Renal pelvis (tissue), 12 donors: ENCODE measurements at places on chromosomes 6 and 20.
A peak's percentile ranks its signal among the peaks of the same experiment; 100 is the strongest.

- no peak for DNase-seq
Measured at GRCh38 chr6:27144740-27145079, 102.8 kb upstream of the PRSS16 start.

DNA sequence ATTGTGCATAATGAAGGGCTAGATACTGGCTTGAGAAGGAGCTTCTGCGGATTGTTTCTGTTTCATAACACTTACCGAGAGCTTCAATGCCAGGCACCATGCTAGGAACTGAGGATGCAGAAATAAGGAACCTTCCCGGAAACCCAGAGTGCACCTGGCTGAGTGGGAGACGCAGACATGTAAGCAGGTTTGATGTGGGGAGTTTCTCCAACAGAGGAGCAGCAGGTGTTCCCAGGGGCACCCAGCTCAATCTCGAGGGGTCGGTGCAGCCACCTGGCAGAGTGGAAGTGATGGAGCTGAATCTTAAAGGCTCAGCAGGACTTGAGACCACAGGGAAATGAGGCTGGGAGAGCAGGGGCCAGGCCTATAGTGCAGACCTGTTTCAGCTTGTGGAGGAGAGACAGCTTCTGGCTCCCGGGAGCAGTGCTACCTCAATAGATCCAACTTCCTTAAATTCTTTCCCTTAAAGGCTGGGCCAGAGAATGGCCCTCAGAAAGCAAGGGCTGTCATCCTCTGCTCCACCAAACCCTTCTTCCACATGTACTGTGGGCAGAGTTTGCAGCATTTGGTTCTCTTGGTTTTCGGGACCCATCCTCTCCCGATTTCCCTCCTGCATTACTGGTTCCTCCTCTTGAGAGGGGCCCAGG is 27.8 kb upstream of the SRC start:
- DNase-seq = no peak

- no peak for DNase-seq
Measured at GRCh38 chr6:25017486-25017885, 81.7 kb upstream of the RIPOR2 start.

- peak; percentile 40 for DNase-seq
Measured at GRCh38 chr6:106026748-106027715, 59.1 kb upstream of the PRDM1 start.

DNA sequence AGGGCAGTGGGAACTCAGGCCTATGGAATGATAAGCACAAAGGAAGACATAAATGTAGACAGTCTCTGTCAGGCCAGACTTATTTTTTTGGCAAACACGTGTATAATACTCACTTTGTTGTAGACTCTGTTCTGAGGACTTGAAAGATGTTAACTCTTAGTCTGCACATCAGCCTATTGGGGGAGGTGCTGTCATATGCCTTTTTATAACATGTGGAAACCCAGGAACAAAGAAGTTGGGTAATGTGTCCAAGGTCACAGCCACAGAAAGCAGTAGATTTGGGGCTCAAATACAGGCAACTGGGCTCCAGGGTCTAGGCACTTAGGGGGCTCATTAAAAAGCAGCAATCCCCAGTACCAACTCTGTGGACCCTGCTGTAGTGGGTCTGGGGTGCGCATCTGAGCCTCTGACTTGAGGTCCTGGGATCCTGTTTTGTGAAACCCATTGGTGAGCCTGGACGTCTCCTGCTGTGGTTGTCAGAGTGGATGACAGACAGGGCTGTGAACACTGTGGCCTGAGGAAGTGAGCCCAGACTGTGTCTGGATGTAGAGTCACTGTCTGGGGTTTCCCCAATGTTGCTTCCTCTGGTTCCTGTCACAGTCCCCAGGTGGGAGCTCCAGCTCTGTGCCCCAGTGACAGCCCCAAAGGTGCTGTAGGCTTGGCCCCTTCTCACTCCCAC is 50.0 kb downstream of the CDH26 start:
- DNase-seq = no peak

GRCh38 chr20:47762699-47763268 is 22.5 kb downstream of the SULF2 start:
- DNase-seq = no peak

- no peak for DNase-seq
Measured at GRCh38 chr6:32857156-32857891, 3.3 kb downstream of the PSMB9 start.

DNA sequence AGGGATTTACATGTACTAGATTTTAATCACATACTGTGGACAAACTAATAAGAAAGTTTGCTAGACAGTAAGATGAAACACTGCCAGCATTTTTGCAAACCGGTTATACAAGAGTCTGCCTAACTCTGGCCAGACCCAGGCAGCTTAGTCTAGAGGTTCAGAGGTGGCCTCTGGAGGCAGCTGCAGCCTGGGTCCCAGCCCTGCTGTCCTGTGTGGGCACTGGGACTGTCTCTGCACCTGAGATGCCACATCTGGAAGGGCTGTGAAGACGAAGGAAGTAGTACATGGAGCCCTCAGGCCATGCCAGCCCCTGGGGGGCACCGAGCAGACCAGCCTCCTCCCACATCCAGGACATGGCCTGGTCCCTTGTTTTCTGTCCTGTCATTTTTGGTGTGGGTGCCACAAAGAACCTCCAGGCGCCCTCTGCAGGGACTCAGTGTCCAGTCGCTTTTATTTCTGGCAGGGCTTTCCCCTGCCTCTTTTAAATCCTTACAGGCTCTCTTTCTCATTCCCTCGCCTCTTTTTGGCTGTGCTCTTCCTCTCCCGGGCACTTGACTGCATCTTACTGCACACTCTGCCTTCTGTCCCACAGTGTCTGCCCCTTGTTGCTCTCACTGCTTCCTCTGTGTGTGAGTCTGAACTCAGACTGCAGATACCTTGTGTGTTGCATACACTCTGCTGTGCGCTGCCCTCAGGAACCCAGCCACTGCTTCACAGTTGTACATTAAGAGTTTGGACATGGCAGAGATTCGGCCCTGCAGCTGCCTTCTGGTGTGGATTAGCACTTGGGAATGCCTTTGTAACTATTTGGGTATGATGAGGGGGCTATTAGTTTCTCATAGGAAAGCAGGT is 216.7 kb downstream of the ZDHHC14 start:
- DNase-seq = peak; percentile 42

DNA sequence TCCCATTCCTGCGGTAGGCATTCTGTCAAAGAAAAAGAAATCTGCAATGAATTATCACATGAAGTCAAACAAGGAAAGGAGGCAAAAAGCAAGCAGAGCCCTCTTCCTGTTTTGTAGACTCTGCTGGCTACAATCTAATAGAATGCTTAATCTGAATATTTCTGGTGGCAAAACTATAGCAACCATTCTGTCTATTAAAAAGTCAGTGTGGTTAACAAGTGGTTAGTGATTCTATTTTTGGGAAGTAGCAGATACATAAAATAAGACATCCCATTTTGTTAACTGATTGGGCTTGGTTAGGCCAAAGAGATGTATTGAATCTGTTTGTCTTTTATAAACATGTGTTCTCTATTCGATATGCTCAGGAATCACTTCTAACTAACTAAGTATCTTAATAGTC is 442.3 kb downstream of the CDC5L start:
- DNase-seq = no peak

DNA sequence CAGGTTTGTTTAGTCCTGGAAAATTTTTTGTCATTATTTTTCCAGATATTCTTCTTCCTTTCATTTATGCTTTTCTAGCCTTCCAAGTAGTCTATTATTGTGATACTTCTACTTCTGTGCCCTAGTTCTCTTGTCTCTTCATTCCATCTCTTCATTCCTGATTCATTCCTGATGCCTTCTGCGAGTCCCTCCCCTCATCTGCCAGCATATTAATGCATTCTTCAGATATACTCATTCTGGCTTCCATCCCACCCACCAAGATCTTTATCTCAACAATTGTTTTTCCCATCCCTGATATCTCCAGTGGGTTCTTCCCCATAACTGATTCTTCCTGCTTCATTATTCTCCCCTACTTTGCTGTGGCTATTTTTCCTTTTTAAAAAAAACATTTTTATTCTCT is 35.2 kb downstream of the ALDH5A1 start:
- no peak for DNase-seq

DNA sequence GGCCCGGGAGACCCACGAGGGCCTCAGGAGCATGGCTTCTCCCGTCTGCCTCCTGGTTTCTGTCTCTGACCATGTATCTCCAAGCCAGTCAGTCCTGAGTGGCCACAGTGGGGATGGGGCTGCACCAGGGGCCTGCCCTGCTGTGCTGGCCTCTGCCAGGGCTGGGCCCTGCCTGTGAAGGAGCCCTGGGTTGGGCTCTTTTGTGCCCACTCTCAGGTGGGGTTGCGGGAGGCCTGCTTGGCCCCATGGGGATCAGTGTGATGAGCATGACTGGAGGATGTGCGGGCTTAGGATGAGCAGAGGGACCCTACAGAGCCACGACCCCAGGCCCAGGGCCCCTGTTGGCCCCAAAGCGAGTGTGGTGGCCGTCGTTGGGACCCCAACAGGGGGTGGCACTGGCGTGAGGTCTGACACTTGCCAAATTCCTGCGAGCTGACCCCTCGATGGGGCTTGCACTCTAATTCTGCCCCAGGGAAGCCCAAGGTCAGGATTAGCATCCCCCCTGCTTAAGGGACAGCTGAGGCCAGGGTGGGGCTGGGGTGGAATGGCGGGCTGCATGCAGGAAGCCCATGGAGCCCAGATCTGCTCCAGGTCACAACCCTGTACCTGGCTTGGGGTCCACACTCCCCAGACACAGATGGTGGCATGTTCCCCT is 90.0 kb upstream of the BHLHE23 start:
- no peak for DNase-seq

GRCh38 chr6:73085443-73085871 is 139.8 kb downstream of the KHDC1L start:
- peak; percentile 54 for DNase-seq

GRCh38 chr6:34196833-34197195 is 39.9 kb upstream of the HMGA1 start:
- DNase-seq = no peak

GRCh38 chr6:167791780-167792478 is 34.8 kb upstream of the AFDN start:
- no peak for DNase-seq

DNA sequence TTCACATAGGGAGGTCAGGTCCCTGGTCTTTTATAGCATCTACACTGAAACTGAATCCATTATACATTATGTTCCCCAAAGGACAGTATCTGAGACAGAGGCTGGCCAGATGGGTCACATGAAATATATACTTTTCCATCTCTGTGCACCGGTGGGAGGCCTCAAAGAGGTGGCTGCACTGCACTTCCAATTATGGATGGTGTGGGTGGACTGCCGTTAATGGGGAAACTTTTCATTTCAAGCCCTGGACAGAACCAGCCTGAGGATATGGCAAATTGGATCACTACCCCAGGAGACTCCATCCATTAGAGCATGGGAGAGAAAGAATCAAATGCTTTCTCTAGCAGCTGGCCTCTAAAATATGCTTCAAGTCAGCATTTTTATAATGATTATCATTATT is 280.5 kb upstream of the OPRM1 start:
- no peak for DNase-seq

GRCh38 chr6:31169123-31169857 is 1.2 kb downstream of the POU5F1 start:
- no peak for DNase-seq
